ENCODE measurements at places on chromosomes 7 and 10.

DNA sequence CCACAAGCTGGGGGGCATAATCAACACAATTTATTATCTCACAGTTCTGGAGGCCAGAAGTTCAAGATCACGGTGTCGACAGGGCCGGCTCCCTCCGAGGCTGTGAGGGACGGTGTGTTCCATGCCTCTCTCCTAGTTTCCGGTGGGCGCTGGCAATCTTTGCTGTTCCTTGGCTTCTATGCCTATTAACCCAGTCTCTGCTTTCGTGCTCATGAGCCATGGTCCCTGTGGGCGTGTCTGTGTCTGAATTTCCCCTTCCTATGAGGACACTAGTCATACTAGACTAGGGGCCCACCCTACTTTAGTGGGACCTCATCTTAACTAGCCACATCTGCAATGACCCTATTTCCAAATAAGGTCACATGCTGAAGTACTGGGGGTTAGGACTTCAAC, 29.4 kb downstream of the HIPK2 start:
- DNase-seq: no peak

DNA sequence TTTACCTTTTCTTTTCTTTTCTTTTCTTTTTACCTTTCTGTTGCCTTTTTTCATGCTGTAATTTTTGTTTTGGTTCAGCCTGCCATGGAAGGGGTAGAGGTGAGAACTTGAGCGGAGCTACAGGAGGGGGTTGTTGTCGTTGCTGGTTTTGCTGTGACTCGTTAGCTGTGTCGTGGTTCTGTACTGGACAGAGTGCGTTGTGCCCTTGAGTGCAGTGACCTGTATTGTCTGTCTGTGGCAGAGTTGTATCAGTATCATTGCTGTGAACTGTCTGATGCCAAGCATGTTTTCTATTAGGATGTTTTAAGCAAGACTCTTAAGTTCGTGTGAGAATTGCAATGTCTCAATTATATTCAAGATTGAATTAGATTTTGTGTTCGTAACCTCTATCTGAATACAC, 67.5 kb downstream of the TRRAP start:
- no peak for DNase-seq

DNA sequence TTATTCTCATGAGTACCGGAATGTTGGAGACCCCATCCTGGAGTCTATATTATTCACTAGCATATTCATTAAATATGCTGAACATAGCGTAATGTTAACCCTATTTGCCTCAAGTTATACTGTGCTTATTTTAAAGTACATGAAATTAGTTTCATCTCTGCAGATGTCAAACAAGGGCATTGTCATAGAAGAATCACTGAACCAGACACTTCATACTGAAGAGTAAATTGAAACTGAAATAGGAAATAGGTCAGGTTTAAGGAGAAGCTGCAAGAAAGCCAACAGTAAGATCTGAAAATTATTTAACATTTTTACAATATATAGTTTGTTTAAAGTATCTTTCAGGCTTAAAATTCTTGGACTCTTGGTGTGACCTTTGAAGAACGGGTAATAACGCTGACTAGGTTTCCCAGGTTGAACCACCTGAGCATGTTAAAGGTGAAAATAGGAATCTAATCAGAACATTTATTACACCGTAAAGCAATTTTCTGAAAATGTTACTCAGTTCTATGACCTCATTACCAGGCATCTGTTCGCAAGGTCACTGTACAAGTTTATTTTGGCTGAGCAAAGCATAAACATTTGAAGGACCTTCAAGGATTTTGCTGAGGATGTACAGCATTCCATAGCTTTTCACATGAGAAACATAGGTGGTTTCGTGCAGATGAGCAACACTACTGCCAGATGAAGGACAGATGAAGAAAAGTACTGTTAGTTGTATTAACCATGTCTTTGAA, 82.7 kb downstream of the REEP3 start:
- peak; percentile 57 for DNase-seq

- no peak for DNase-seq
Measured at GRCh38 chr10:16957038-16957437, 139.8 kb upstream of the RSU1 start.

DNA sequence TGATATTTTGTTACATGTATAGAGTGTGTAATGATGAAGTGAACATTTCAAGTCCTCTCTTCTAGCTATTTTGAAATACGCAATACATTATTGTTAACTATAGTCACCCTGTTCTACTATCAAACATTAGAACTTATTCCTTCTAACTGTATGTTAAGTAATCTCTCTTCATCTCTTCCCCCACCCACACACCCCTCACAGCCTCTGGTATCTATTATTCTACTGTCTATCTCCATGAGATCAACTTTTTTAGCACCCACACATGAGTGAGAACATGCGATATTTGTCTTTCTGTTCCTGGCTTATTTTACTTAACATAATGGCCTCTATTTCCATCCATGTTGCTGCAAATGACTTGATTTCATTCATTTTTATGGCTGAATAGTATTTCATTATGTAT, 57.7 kb upstream of the EGR2 start:
- DNase-seq: no peak

- DNase-seq: no peak
Measured at GRCh38 chr10:84706875-84707274, 378.5 kb downstream of the CCSER2 start.

DNA sequence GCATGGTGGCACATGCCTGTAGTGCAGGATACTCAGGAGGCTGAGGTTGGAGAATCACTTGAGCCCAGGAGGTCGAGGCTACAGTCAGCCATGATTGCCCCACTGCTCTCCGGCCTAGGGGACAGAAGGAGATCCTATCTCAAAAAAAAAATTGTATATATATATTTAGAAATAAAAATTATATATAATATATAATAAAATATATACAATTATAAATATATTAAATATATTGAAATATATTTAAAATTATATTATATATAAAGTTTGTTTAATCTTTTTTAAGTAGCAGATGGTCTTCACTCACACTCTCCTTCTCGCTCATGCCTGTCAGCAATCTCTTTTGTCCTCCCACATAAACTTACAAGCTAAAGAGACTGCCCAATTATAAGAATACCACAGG, 58.5 kb downstream of the LMBR1 start:
- no peak for DNase-seq

GRCh38 chr7:98831641-98832221, 38.1 kb downstream of the TMEM130 start:
- no peak for DNase-seq

- DNase-seq: no peak
Measured at GRCh38 chr7:53397911-53398310, 362.5 kb downstream of the POM121L12 start.

- DNase-seq: no peak
Measured at GRCh38 chr10:3631701-3632330, 153.2 kb downstream of the KLF6 start.

DNA sequence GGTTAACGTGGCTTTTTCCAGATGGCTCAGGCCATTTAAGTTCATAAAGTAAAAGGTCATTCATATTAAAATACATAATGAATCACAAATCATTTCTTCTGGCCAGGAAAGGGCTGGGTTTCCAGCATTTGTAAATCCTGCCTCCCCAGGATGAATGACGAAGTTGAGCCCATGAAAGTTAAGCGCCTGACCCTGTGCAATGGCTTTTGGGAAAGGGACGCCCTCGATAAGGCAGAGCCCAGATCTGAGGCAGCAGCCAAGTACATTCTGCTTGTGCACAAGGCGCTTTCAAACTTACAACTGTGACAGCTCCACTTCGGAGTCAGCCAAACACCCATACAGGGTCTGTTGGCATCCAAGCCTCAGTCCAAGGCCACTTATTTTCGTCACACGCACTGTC, 2.8 kb downstream of the GIMAP6 start:
- no peak for DNase-seq

DNA sequence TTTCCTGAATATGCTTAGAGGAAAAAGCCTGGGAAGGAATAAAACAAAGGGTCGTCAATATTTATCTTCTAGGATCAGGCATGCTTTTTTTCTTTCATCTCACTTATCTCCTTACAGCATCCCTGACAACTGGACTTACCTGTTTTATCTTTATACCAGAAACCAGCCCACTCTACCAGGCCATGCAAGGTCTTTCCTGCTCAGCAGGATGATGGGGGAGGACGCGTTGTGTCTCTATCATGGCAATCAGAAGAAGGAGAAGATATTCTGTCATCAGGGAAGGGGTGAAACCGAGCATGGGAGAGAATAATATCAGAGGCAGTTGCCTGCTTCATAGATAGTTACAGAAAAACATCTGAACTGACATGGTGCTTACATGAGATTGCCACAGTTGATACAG, 445.6 kb downstream of the DPP6 start:
- no peak for DNase-seq

GRCh38 chr7:108203537-108203936, 73.4 kb upstream of the LAMB4 start:
- DNase-seq: no peak

- DNase-seq: no peak
Measured at GRCh38 chr10:61842755-61843497, 58.6 kb upstream of the ARID5B start.

- no peak for DNase-seq
Measured at GRCh38 chr7:77329466-77330168, 86.5 kb downstream of the GSAP start.

DNA sequence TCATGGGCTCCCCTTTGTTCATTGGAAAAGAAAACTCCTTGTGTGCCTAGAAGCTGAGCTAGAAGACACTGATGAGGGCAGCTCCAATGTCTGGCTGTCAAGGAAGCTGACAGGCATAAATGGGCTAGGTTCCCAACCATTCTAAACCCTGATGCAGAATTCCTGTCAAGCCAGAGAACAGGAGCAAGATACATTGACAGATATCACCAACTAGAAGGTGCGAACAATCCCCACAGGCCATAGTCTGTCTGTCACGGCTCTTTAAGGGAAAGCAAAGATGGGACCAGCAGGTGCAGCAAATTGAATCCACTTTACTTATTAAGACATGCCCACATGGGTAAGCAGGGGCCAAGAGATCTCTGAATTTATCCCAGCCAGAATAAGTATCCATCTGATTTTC, 617.9 kb upstream of the POT1 start:
- DNase-seq: no peak

GRCh38 chr10:25839683-25840082, 94.3 kb upstream of the MYO3A start:
- DNase-seq: no peak

- no peak for DNase-seq
Measured at GRCh38 chr7:139431010-139431409, 52.5 kb downstream of the KLRG2 start.
